HuH-7 (cell line): ENCODE measurements at places on chromosomes 1 and 21.
A peak's percentile ranks its signal among the peaks of the same experiment; 100 is the strongest.

DNA sequence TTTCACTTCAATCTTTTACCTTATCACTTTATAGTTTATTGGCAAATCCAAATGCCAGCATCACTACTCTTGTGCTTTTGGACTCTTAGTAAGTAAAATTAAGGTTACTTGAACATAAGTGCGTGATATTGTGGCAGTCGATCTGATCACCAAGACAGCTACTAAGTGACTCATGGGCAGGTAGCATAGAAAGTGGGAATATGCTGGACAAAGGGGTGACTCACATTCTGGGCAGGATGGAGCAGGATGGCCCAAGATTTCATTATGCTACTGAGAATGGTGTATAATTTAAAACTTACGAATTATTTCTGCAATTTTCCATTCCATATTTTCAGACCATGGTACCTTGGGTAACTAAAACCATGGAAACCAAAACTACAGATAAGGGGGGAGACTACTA, 120.2 kb downstream of the ROR1 start:
- DNase-seq: no peak

- DNase-seq: no peak
Measured at GRCh38 chr1:195345149-195345548, 1263.1 kb downstream of the KCNT2 start.

GRCh38 chr1:89191314-89191713, 7.4 kb downstream of the GBP4 start:
- no peak for DNase-seq

DNA sequence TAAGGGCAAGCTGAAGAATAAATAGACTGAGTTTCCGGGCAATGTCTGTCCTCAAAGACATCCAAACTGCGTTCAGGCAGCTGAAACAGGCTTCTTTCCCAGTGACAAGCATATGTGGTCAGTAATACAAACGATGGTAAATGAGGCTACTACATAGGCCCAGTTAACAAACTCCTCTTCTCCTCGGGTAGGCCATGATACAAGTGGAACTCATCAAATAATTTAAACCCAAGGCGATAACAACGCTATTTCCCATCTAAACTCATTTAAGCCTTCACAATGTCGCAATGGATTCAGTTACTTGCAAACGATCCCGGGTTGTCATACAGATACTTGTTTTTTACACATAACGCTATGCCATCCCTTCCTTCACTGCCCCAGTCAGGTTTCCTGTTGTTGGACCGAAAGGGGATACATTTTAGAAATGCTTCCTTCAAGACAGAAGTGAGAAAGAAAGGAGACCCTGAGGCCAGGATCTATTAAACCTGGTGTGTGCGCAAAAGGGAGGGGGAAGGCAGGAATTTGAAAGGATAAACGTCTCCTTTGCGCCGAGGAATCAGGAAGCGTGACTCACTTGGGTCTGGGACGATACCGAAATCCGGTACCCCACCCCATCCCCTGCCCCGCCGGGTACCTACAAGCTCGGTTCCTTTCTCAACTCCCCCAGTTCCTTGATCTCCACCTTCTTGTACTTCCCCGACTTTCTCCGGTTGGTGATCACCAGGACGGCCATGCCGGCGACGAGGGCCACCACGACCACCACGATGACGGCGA, 1.3 kb downstream of the TACSTD2 start:
- DNase-seq: no peak

DNA sequence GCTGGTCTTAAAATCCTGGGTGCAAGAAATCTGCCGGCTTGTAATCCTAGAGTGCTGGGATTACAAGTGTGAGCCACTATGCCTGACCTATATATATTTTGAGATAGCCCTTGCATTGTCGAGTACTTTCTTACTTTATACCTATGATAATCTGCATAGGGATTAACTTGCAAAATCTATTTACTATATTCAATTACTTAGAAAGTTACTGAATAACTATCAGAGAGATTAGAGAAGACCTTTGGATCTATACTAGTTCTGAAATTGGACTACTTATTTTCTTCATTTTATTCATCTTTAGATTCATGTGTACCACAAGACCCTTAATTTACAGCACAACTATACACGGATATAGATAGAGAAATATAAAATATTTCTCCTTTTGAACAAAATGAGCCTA, 1766.0 kb downstream of the NCAM2 start:
- no peak for DNase-seq

DNA sequence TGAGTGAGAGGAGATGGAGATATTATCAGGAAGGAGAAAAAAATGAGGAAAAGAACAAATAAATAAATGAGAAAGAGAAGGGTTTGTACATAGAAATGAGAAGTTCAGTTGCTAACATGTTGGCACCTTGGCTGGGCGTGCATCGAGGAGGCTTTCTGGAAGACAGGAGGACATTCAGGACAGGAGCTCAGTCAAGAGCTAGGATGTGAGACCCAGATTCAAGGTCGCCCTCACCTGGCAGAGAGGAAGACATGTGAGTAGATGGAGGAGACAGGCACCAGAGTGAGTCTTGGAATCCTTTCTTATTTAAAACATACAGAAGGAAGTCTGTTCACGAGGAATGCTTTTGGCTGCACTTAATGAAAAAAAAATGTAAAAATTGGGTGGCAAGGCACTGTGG, 640.9 kb downstream of the NPHP4 start:
- no peak for DNase-seq

GRCh38 chr1:17615157-17615556, 75.7 kb downstream of the ARHGEF10L start:
- no peak for DNase-seq

DNA sequence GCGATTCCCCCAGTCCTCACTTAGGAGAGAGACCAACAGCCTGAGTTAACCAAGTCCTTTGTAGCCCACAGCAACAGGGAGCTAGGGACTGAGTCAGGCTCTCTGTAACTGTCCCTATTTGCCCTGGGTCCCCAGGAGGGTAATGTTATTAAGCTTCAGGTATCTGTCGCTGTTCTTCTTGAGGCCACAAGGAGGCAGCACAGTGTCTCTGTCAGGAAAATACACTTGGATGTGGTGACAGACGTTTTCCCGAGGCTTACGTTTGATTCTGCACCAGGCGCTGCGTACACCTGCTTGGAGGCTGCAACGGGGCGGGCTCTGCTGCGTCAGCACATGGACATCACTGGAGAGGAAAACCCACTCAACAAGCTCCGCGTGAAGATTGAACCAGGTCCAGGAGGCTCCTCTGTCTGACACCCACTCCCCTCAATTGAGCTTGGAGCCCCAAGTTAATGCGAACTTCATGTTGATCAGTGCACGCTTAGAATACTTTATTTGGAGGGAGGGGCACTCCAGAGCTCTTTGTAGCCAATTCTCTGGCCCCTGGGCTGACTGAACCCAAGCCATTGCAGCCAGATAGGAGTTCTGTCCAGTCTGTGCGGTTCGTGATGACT, 10.7 kb upstream of the ELF3 start:
- peak; percentile 76 for DNase-seq

- no peak for DNase-seq
Measured at GRCh38 chr21:43880111-43880985, 15.3 kb downstream of the AGPAT3 start.

DNA sequence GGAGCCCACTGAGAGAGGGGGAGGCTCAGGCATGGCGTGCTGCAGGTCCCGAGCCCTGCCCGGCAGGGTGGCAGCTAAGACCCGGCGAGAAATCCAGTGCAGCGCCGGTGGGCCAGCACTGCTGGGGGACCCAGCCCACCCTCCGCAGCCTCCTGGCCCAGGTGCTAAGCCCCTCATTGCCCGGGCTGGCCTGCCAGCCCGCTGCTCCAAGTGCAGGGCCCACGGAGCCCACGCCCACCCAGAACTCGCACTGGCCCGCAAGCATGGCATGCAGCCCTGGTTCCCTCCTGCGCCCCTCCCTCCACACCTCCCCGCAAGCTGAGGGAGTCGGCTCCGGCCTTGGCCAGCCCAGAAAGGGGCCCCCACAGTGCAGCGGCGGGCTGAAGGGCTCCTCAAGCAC, 61.5 kb downstream of the C21orf91 start:
- DNase-seq: no peak

- DNase-seq: no peak
Measured at GRCh38 chr1:203252678-203253077, 23.2 kb upstream of the CHIT1 start.

DNA sequence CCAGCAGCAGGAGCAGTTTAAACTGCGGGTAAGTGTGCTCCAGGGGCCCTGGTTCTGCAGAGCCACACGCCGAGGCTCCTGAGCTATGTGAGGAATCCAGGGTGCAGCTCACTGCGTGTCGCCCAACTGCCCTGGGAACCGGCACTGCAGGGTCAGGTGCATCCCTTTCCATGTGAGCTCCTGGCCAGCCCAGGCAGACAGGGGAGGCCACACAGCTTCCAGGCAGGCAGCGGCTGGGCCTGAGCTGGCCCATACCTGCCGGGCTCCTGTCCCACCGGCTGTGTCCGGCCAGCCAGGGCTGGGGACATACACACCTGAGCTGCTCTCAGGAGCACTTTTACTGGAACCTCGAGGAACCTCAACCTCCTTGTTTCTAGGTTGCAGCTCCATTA, 18.6 kb upstream of the COL18A1 start:
- DNase-seq: no peak

DNA sequence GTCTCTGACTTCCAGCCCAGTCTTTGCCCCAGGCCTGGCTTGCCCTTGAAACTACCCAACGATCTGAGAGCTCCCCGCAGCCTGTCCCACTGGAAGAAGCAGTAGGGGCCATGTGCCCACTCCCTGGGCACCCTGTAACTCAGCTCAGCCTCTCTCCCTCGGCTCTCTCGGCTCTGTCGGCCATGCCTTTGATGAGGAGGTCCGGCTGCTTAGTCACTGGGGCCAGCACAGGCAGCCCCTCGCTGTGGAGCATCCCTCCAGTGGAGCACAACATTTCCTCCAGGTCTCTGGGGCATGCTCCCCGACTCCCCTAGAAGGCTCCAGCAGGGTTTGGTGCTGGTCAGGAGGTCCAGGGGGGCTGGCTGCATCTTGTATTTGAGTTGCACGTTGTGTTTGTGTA, 83.3 kb upstream of the DISP3 start:
- no peak for DNase-seq

GRCh38 chr1:198734323-198735008, 95.6 kb downstream of the PTPRC start:
- DNase-seq: no peak

DNA sequence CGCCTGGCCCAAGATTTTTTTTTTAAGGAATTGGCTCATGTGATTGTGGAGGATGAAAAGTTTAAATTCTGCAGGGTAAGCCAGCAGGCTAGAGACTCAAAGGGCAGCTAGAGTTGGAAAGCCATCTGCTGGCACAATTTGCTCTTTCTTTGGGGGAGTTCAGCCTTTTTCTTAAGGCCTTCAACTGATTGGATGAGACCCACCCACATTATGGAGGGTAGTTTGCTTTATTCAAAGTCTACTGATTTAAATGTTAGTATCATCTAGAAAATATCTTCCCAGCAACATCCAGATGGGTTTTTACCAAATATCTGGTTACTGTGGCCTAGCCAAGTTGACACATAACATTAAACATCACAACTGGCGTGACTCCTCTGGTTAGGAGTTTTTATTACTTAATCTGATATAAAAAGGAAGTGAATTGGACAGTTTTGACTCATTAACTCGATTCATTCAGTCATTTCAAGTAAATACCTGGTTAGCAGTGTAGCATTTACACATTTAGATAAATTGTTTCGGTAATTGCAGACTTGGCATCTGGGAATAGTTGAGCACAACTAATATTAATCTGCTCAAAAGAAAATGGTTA, 12.4 kb downstream of the HOOK1 start:
- no peak for DNase-seq

DNA sequence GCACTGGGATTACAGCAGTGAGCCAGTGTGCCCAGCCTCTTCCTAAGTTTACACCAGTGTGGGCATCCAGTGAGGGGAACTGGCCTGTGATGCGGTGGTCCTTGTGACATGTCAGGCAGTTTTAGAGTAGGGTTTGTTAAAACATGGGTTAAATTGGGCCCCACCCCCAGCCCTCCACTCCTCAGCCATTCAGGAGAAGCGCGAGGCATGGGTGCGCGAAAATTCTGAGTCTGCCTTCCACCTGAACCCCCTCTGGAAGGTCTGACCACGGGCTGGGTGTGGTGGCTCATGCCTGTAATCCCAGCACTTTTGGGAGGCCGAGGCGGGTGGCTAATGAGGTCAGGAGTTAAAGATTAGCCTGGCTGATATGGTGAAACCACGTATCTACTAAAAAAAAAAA, 51.7 kb downstream of the SKI start:
- no peak for DNase-seq

- DNase-seq: no peak
Measured at GRCh38 chr1:111938123-111938522, 51.3 kb downstream of the KCND3 start.

- DNase-seq: no peak
Measured at GRCh38 chr1:8094481-8095241, 68.6 kb upstream of the ERRFI1 start.

DNA sequence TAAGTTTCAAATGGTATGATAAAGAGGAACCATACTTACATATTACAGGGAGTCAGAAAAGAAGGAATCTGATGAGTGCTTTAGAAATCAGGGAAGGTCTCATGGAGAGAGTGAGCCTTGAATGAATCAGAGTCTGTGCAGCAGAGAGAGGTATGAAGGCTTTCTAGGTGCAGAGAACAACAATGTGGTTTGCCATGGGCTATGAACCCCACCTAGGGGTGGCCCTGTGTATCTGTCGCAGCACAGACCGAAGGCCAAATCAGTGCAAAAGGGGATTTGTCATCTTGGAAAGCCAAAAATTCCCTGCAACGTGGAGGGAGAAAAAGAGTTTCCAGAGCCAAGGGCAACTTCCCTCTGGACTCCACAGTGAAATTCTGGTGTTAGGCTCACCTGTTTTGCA, 3.5 kb downstream of the PAPPA2 start:
- peak; percentile 12 for DNase-seq

- DNase-seq: no peak
Measured at GRCh38 chr1:222040955-222041354, 299.1 kb upstream of the DUSP10 start.

DNA sequence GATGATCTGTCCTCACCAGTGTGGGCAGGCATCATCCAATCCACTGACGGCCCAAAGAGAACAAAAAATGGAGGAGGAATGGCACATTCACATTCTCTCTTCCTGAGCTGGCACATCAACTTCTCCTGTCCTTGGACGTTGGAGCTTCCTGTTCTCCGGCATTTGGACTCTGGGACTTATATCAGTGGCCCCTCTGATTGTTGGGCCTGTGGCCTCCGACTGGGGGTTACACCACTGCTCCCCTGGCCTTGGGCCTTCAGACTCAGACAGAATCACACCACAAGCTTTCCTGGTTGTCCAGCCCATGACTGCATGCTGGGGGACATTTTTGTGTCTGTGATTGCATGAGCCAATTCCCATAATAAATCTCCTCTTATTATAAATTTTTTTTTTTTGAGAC, 20.1 kb downstream of the IFNLR1 start:
- DNase-seq: no peak

- no peak for DNase-seq
Measured at GRCh38 chr1:77757066-77757584, 2.5 kb downstream of the USP33 start.
